ENCODE measurements at places on chromosomes 5 and 9.

DNA sequence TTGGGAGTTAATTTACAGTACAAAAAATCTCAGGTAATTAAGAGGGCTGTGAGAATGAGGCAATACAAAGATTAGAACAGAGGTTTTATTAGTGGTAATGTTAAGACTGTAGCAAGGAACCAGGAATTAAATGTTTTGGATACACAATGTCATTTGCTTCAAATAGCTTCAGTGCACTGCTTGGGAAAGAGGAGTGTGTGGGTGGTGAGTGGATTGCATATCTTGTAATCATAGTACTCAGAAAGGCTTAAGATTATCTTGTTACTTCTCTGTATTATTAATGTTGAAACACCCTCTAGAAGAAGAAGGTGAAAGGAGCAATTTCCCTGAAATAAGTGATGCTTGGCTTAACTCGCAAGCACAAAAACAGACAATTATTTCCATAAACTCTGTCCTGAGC lies 21.0 kb upstream of the TBCA start:
- DNase-seq = no peak

- DNase-seq = no peak
Measured at GRCh38 chr9:70120834-70121510, 77.3 kb downstream of the MAMDC2 start.

DNA sequence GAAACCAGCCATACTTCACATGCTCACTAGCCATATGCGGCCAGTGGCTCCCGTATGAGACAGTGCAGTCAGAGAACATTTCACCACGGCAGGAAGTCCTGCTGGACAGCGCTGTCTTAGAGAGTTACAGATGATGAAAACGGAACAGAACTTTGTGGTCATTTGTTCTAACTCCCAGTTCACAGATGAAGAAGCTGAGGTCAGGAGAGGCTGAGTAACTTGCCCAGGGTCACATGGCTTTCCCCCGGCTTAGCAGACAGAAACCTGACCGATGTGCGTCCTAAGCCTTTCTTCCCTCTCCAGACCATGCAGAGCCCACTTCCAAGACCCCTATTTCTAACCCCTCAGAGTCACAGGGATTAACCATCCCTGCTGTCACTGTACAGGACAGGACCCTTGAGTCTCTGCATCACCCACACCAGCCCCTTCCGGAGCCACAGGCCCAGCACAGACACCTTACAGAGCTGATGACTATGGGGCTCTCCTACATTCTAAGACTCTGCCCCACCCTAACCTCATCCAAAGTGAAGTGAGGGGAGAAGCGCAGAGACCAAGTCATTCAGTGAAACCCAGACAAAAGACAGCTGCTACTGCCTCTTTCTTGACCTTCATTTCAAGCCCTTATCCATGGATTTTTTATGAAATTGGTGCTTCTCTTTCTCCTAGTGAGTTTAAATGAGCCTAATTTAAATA lies 86.9 kb downstream of the PTPN3 start:
- no peak for DNase-seq

DNA sequence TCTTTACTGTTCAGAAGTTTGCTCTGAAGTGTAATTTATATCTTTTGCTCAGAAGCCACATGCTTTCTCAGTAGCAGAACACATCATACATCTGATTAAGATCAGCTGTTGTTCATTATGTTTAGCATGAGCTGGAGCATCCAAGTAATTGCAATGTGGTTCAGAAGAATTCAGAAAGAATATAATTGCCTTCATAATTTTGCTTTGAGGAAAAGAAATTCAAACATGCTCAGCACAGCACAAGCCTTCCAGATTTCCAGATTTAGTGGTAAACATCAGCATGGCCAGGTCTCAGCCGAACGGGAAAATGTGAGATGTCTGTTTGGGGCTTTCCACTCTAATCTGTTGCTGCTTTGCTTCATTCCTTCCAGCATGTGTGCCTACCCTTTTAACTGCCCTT lies 65.9 kb downstream of the ITGA1 start:
- DNase-seq = no peak

- no peak for DNase-seq
Measured at GRCh38 chr5:138952962-138953361, 77.8 kb upstream of the LRRTM2 start.

DNA sequence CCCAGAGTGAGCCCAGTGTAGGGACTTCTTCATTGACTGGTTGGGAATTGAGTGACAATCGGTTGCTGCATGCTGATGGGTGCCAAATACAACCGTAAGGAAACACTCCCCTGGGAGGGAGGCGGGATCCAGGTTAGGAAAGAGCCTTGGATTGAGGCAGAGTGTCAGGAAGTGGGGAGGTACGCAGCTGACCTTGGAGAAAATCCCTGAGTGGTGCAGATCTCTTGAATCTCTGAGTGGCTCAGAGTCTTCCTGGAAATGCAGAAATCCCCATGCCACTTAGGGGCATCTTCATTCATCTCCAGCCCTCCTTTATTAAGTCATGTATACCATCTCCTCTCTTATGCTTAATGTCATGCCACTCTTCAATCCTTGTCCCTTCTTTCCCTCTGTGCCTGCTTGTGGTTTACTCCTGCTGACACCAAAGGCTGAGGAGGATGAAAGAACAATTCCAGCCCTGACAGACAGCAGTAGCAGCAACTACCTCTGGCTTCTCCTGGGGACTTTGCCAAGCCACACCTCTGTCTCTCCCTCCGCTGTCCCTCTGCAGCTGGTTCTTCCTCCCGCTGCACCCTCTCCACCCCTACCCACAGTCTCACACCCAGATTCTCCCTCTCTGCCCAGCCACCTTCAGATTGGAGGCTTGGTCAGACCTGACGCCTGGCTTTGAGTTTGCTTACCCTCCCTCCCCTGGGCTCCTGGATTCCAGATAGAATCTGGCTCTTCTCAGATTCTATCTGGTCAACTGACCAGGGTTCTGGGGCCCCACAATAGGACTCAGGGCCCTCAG lies 14.1 kb upstream of the LCP2 start:
- DNase-seq = no peak

- DNase-seq = no peak
Measured at GRCh38 chr5:51382521-51383130, 622 bp upstream of the ISL1 start.

DNA sequence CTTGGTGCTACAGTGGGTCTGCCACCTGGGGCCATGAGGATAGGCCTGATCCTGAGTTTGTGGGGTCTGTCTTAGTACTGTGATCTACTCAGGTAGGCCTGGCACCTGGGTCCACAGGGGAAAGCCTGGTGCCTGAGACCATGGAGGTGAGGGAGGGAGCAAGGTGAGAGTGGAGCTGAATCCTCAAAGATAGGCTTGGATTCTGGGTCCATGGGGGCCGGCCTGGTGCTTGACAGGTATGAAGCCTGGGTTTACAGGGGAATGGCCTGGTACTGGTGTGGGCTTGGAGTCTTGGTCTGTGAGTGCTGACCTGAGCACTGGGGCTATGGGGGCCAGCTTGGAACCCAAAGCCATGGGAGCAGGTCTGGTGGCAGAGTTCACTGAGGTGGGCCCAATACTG lies 439.2 kb upstream of the SMARCA2 start:
- no peak for DNase-seq

Data from activated gamma-delta T cell treated with Interleukin-2 at 50 U/mL for 16 hours (primary cell).